ENCODE measurements at places on chromosomes 7 and 10. TPM values are rescaled to one million over a fixed set of nuclear protein-coding genes. Genes with fewer than 3 reads are reported as not detected.

The OR2A42 gene
- polyA plus RNA-seq: not detected

The HOXA5 gene
- polyA plus RNA-seq: not detected

The CFAP69 gene
- polyA plus RNA-seq: 0.54 TPM

The VAX1 gene
- polyA plus RNA-seq: not detected

The ZNF736 gene
- 4.6 TPM for polyA plus RNA-seq

The FAM25A gene
- not detected for polyA plus RNA-seq

The INHBA gene
- polyA plus RNA-seq: not detected

The ACHE gene
- not detected for polyA plus RNA-seq

The CLEC5A gene
- not detected for polyA plus RNA-seq

The PIP4K2A gene
- 43.2 TPM for polyA plus RNA-seq

Data from IgD-negative memory B cell (primary cell).